ENCODE measurements at places on chromosomes 6 and 20.

- DNase-seq: no peak
These were observed 108.9 kb upstream of the BTBD3 start for GRCh38 chr20:11808841-11809240.

- DNase-seq: no peak
These were observed 192.0 kb downstream of the ERMARD start for GRCh38 chr6:169943241-169944060.

GRCh38 chr6:72363844-72364740 is 257.8 kb upstream of the KCNQ5 start:
- no peak for DNase-seq

DNA sequence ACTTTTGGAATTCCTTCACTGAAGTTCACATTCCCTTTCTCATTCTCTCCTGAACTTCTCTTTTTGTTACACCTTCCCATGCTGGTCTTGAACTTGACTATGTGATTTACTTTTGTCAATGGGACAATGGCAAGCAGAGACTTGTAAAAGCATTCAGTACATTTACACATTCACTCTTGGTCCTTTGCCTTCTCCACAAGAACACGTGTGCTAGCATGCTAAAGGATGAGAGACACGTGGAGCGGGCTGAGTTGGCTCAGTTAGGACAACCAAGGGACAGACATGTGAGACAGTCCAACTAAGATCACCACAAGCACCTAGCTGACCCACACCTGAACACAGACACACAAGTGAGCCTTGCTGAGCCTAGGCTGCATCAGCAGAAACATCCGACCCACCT is 91.3 kb upstream of the PAK5 start:
- DNase-seq: no peak

DNA sequence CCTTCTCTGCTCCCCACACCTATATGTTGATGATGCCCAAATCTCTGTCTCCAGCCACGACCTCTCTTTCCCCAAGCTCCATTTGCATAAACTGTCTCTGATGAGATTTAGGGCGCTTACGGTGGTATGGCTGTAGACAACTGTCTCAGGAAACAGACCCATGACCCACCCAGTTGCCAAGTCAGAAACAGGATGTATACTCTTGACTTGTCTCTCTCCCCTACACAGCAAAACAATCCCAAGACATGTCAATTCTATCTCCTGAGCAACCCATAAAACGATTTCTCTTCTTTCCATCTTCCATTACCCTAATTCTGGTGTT is 13.9 kb downstream of the GNL1 start:
- no peak for DNase-seq

DNA sequence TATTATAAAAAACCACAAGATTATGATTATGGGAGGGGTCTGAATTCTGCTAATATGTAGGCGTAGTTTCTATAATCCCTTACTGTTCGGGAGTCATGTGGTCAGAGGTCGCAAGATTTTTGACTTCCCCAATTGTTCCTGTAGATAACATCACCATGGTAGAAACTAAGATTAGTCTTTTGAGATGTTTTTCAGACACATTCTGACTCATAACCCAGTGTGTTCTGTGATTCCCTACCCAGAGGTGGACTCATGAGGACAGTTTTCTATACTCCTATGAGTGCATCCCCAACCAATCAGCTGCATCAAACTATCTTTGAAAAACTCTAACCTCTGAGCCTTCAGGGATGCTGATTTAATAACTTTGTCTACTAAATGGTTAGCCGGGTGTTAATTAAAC is 175.5 kb downstream of the RFPL4B start:
- no peak for DNase-seq

All from renal cortex interstitium (tissue), 15 donors.